EH (cell line): ENCODE measurements at places on chromosomes 2 and 18.

DNA sequence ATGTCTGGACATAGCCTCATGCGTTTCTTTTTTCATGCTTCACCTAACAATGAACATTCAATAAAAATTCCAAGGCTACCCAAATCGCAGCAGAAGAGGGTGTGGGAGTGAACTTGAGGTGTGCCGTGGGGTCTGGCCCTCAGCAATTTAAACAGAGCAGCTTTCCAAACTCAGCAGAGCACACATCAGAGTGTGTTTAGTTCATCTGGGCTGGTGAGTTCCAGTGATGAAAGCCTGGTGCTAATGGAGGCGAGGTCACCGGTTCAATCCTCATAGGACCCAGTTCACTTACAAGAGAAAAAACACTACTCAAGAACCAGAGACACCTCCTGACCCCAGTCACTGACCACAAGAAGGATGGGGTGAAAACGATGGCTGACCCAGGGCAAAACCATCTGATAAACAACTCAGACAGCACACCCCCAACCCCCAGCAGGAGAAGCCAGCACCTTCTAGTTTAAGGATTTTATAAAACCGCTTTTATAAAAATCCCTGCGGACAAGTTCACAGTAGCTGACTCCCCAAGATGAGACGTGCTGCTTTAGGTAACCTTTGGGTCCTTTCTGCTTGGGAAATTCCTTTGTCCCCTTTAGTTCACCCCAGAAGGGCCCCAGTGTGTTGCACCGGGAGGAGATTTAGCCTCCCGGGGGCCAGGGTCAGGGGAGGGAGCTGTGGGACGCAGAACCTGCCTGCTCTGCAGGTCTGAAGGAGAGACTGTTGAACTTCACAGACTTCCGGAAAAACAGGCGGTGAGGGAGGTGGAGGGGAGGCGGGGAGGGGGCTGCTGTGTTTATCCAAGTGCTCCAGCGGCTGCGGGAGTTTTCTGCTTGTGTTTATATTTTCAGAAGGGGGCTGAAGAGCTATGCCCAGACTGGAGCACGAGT is 152.7 kb upstream of the SOX11 start:
- DNase-seq = no peak

- no peak for DNase-seq
Measured at GRCh38 chr2:28447086-28447485, 48.8 kb upstream of the PLB1 start.

DNA sequence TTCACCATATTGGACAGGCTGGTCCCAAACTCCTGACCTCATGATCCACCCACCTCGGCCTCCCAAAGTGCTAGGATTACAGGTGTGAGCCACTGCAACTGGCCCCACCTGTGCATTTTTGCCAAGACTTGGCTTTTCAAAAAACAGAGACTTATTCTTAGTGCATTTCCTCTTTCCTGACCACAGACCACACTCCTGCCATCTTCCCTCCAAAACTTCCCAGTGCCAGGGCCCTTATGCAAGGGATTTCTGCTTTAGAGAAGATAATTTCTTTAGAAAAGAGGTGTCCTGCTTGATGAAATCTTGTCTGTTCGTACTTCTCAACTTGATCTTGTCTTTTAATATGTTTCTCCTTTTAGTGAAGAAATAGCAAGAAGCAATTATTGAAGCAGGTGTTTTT is 98.8 kb upstream of the ZNF516 start:
- DNase-seq = no peak

GRCh38 chr2:112629823-112630222 is 15.9 kb upstream of the SLC20A1 start:
- no peak for DNase-seq

DNA sequence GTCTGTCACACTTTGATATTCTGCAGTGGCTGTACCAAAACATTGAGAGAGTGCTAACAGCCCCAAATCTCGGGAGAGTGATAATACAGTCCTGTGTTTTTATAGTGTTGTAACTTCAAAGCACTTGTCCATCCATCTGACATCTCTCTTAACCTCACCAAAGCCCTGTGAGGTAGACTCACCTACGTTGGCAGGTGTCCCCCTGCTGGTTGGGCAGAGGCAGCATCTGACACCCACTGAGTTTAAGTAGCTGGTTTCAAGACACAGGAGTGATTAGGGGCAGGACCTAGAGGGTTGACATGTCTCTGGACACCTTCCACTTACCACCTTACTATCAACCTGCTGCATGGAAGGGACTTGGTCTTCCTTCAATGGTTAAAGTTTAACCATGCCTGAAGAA is 22.9 kb downstream of the COLEC12 start:
- no peak for DNase-seq

GRCh38 chr2:199977984-199978415 is 22.6 kb downstream of the MAIP1 start:
- peak; percentile 76 for DNase-seq

DNA sequence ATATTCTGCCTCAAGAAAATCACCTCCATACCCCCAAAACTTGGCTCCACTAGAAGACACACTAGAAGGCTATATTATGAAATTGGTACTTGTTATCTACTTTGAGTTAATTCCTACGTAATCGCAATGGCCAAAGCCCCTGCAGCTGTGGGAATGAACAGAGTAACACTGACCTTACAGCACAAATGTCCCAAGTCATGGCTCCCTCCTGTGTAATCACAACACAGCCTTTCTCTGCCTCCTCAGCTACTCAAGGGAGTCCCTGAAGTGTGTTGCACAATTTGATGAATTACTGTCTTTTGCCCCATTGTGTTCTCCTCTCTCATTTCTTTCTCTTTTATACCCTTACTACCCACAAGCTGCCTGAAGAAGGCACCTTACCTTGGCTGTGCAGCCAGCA is 375.2 kb downstream of the ARHGAP15 start:
- DNase-seq = no peak

DNA sequence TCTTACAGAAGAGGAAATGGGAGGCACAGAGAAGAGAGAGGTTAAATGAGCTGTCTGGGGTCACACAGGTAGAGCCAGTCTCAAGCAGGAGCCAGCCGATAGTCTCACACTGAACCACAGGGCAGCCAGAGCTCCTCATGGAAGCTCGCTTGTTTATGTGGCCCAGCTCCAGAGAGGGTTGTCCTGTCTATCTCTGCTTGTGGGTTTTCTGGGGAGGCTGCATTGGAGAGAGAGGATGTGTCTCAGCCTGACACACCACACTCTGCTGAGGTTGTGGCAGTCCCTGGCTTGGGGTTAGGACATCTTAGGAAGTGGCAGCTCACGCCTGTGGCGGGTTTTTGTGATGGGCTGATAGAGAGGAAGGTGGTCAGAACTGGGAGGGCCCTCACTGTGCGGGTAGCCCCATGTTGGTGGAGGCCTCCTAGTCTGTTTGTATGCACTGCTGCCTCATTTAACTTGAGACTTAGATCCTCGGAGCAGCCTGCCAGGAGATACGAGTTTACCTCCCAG is 52.3 kb downstream of the TCF7L1 start:
- DNase-seq = peak; percentile 39

DNA sequence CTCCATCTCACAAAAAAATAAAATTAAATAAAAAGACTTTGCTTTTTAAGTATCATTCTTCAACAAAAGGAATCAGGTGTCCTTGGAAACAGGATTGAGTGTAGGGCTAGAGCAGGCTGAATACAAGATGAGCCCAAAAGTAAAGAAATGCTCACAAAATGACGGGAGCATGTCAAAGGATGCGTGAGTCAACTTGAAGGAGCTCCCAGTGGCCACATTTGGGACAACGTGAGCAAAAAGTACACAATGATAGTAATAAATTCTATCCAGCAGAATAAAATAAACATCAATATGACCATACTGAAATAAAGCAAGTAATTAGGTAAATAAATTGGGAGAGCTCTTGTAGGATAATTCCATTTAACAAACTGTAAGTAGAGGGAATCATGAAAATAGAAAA is 220.7 kb downstream of the PHLPP1 start:
- no peak for DNase-seq

DNA sequence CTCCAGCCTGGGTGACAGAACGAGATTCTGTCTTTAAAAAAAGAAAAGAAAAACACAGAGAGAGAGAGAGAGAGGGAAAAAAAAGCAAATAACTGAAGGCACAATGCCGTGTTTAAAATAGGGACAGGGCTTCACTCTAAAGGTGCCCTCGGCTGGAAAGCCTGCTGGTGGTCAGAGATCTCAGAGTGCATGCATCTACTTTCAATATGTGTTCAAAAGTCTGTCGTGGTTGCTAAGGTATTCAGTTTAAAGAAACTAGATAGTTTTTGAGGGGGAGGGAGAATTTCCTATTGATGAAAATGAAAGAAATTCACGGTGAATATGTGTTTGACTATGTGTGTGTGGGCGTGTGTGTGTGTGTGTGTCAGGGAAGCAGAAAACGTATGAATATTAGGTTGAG is 11.0 kb upstream of the CBLN2 start:
- DNase-seq = no peak

DNA sequence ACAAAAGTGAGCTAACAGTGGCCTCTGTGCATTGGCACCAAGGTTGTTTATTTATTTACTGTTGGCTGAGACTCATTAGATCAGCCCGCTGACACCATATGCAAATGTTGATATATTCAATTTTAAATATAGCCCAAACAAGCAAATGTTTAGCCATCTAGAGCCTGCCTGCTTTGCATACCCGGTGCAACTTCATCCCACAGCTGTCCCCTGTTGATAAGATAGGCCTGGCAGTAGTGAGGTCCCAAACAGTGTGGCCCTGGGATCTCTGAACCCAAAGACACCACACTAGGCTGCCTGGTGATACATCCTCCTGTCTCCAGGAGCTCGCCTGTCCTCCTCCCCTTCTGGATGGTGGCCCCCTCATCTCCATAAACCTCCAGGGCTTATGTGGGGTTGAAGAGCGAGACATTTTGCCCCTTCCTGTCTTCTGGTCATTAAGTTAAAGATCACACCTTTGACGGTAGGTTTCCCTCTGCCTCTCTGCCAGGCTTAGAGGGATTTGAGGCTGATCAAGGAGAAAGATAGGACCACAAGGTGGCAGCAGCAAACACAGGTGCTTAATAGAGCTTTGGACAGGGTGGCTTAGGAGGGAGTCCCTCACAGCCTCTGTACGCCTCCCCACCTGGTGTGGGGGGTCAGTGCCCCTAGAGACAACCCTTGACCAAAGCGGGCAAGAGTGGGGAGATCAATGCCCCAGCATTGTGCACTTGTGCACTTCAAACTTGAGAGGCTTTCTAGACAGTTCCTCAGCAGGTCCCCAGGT is 23.7 kb upstream of the MYO5B start:
- peak; percentile 26 for DNase-seq

- no peak for DNase-seq
Measured at GRCh38 chr18:78772360-78773302, 207.0 kb upstream of the SALL3 start.

GRCh38 chr2:74425523-74425922 is 4.0 kb downstream of the WDR54 start:
- DNase-seq = no peak

DNA sequence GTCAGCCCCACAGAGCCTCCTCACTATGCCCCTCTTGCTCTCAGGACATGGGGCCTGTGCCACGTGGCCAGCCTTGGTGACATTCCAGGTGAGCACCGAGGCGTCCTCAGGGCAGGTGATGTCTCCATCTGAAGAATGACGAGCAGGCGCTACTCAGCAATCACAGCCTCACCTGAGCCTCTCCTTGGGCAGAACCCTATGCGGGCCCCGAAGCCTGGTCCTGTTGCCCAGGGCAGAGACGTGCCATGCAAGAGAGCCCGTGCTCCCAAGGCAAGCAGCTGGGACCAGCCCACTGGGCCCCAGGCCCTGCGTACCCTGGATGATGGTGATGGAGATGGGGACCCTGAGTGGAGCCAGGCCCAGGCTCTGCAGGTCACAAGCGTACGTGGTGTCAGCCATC is 32.5 kb upstream of the SELENOI start:
- DNase-seq = no peak

GRCh38 chr2:42216694-42217093 is 47.5 kb downstream of the EML4 start:
- peak; percentile 54 for DNase-seq

DNA sequence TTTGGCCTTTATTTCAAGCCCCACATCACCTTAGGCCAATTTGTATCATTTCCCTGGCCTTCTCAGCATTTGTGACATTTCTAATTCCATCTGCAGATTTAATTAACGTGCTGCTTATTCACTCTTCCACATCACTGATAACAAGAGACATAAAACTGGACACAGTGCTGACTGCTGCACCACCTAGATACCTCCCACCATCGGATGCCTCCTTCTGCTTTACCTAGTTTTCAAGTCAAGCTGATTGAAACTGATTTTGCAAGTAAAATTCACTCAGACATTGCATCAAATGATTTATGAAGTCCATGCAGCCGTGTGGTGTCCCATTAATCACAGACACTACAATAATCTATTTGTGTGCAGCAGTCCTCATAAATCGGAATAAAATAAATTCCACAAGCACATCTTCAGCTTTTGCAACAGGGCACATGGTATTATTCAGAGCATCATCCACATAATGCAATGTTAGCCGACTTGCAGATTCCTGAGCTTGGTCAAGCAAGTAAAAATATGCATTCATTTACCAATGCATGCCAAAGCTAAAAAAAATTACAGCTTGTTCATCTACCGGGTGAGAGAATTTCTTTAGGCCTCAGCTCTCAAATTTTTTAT is 15.9 kb upstream of the CRIM1 start:
- peak; percentile 80 for DNase-seq

- no peak for DNase-seq
Measured at GRCh38 chr2:55152475-55153412, 79.3 kb downstream of the CLHC1 start.

DNA sequence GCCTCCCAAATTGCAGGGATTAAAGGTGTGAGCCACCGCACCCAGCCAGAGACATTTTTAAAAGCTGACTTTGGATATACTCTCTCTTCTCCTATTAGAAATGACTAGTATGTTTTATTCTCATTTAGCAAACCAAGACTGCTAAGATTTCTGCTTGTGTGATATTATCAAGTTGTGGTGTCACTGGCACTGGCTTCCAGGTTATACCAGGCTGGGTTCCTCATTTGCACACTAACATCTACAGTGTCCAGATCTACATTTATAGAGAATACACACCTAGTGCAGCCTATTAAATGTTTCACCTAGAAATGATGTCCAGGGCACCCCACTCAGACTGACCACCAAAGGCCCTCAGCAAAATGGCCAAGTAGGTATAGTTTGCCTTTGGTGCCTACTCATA is 265.3 kb upstream of the STON1 start:
- DNase-seq = no peak

- DNase-seq = no peak
Measured at GRCh38 chr2:42622943-42623676, 54.7 kb downstream of the MTA3 start.

GRCh38 chr2:109128048-109128615 is 873 bp upstream of the SH3RF3 start:
- peak; percentile 90 for DNase-seq

DNA sequence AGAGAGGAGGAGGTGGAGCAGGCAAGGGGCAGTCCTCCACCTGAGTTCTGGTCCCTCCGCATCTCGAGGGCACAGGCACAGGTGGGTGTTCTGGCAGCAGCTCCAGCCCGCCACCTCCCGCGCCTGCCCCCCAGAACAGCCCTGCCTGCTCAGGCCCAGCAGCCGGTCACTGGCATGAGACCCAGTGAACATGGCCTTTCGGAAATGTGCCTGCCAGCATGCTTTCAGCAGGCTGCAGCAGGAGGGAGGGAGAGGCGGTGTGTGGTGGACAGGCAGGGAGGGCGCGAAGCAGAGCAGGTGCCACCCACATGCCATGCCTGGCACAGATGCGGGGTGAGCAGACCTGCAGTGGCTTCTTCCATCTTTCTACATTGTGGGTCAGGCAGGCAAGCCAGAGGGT is 3.4 kb upstream of the OR6B3 start:
- DNase-seq = no peak
